ENCODE measurements at places on chromosomes 13 and 19. TPM values are rescaled to one million over a fixed set of nuclear protein-coding genes. Genes with fewer than 3 reads are reported as not detected.

DNA sequence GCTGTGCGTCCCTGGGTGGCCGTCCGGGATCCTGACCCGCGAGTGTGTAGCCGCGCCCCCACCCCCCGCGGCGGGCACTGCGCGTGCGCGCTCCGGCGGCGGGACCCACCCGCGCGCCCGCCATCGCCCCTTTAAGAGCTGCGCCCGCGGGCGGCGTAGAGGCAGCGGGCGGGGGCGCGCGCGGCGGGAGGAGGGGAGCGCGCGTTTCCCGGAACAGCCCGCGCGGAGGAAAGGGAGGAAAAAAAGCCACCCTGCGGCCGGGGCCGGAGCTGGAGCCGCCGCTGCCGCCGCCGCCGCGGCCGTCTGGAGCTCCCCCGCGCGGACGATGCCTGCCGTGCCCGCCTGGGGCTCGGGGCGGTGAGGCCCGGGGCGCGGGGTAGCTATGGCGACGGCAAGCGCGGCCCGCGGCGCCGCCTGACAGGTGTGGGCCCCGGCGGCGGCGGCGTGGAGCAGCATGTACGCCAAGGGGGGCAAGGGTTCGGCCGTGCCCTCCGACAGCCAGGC lies at the start of gene SSBP4:
SSBP4 (plus strand) TSS at position 204 of the 504 bp plus-strand sequence; CDS start at position 455, 251 bp downstream.
- H3K4me1 ChIP-seq, result no peaks in the 10 kb centered on the region
- H3K36me3 ChIP-seq, result no peaks in the 10 kb centered on the region
- H3K27ac ChIP-seq, result peak within 1 kb of the TSS; percentile 92
- peak within 1 kb of the TSS; percentile 59 for H3K4me3 ChIP-seq
- no peak for DNase-seq

DNA sequence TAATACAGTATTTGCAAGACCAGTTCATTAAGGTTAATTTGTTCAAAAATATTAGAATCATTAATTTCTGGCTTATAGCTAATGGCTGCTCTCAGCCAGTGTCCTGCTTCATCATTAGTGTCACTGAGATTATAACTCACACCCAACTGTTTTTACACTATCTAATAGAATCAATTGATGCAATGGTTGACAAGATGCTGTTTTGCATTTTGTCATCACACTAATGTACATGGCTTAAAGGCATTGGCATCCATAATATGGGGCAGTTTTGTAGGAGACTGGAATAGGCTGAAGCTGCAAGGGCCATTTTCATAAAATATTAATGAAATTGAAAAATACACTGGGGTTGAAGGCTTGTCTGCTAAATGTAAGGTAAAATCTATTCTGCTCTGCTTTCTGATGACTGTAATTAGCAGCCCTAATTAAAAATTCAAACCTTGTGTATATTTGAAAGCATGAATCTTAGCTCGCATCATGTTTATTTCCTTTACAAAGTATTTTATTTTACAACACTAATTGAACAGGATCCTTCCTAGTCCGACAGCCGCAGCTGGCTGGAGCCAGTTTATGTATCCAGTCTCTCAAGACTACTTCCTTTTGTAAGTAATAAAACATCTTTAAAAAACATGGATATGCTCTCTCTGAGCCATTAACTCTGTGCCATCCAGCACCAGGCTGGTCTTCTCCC lies 296.7 kb downstream of the POU4F1 start:
- no peak overlapping the region for H3K27ac ChIP-seq
- H3K36me3 ChIP-seq, result no peaks in the 10 kb centered on the region
- no peak overlapping the region for H3K4me3 ChIP-seq
- DNase-seq, result no peak

- H3K36me3 ChIP-seq, result peaks cover 12% of the 10 kb centered on the region
- H3K27ac ChIP-seq, result no peak overlapping the region
- no peaks in the 10 kb centered on the region for H3K27me3 ChIP-seq
- no peak overlapping the region for H3K4me3 ChIP-seq
- H3K4me1 ChIP-seq, result no peaks in the 10 kb centered on the region
- DNase-seq, result no peak
Observed at GRCh38 chr19:40363069-40363468, 14.6 kb downstream of the PLD3 start.

The SIAH3 gene
- total RNA-seq, result not detected

The ZNF264 gene
- total RNA-seq, result 11.5 TPM

The FBL gene
- total RNA-seq, result 88.5 TPM

The LENG9 gene
- 4.9 TPM for total RNA-seq
